ENCODE measurements at places on chromosomes 1 and 21.

GRCh38 chr1:59229138-59229537 lies 67.8 kb upstream of the FGGY start:
- DNase-seq: no peak

DNA sequence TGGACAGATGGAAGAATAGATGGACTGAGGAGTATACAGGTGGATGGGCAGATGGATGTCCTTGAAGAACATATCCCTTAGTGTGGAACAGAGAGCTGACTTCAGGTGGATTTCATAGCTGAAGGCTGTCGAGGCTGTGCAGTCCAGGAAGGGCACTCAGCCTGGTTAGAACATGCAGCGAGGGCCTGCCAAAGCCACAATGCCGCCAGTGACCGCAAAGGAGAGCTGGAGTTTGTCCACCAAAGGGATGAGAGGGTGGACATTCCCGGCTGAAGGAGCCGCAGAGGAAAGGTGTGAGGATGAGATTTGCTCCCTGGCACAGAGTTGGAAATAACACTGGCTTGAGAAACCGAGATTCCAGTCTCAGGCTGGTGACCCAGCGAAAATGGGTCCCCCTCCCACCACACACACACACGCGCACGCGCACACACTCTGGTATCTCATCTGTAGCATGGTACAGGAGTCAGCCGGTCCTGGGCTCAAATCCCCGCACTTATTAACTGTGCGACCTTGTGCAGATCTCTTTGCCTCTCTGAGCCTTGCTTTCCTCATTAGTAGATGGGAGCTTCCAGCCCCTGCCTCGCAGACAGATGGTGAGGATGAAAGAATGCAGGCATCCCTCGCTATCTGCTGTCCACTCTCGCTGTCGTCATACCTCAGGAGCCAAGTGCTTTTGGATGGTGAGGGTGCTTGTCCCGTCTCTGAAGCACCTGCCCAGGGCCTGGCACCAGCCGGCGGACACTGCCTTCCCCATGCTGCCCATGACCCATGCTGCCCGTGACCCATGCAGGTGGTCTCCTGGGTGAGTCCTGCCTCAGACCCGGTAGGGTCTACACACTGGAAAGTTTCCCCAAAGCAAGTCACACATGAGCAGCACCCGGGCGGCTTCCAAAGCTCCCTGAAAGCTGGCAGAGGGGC lies 26.8 kb upstream of the EFHD2 start:
- DNase-seq: no peak

DNA sequence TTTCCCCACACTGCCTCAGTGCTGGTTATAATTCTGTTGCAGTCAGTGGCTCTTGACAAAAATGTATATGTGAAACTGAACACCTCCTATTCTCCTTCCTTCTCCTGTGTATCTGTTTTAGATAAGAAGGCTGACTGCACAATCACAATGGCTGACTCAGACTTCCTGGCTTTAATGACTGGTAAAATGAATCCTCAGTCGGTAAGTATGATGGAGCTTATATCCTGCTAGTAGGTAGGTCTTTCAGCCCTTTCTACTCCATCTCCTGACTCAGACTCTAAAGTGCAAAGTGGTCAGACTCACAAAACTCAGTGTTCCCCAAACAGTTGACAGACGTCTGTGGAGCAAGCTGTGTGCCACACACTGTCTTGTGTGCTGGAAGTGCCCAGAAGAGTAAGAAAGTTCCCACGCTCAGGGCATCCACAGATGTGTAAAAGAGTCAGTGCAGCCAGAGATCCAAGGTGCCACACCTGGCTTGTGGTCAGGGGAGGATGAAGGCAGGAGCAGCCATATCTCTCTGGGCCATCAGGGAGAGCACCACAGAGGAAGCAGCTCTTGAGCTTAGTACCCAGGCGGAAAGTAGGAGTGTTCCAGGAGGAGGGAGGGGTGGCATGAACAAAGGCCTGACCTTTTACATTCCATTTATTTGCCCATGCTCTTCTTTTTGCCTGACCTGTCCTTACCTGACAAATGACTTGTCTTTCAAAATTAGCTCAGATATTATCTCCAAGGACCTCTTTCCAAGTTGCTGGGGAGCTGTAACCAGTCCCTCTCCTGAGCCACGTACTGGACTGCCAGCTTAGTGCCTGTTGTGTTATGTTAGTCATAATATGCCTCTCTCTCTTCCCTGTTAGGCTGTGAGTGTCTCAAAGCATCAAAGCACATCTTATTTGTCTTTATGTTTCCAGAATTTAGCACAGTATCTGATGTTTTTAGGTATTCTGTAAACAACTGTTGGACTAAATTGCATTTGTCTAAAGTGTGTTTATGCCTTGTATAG lies 14.0 kb upstream of the PODN start:
- DNase-seq: no peak

- DNase-seq: no peak
Observed at GRCh38 chr1:48967318-48967717, 190.6 kb upstream of the BEND5 start.

DNA sequence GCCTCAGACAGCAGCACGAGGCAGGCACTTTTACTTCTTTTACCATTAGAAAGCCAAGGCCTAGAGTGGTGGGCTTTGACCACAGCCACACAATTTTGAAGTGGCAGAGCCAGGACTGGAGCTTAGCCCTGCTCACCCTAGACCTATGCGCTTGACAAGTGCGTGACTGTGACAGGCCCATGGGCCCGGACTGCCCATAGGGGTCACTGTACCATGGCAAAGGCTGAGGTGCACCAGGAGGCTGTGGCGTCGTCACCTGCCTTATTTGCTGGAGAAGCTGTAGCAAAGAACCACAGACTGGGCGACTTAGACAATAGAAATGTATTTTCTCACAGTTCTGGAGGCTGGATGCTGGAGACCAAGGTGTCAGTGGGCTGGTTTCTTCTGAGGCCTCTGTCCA lies 2.6 kb upstream of the TMEM82 start:
- DNase-seq: no peak

DNA sequence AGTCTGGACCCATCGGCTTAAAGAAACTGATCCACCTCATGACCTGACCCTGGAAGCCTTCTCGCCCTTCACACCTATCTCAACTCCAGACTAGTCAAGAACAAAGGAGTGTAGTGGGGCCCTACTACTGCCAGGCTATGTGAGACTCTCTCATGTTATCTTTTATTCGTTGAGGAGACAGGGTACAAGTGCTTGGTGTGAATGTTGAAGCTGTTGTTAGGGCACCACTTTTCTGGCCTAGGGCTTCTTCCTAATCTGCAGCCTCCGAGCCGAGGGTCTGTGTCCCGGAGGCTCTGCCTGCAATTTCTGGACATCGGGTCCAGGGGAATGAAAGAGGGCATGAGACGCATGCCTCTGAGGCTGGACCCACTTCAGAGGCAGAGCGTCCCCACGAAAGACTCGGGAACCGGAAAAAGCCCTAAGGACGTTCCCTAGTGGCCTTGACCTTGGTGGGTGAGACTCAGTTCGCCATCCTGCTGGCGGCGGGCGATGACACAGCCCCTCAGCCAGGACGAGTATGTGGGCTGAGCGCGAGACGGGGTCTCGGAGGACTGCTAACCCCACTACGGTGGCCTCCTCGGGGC lies 671 bp downstream of the DNAJC11 start:
- no peak for DNase-seq

DNA sequence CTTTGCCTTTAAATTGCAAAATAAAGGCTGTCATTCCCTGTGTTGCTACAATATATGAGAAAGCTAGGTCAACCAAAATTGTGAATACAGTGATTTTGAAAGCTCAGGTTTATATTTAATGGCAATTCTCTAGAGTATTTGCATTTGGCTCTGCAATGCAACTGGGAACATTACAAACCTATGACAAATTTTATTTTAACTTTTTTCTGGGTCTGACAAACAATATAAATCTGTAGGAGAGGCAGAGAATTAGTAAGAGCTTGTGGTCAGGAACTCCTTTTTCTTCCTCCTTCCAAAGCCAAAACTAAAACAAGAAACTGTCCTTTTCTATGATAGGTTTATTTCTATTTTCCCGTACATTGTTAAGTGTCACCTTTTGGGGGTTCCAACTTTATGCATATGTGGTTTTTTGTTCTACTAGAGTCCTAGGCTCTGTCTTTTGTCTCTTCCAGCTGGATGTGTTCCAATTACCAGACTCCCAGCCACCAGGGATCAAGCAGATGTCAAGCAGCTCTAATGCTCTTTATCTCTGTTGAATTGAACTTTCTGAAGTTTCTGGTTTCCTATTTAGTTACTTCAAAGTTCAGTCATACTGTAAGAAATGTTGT lies 106.9 kb downstream of the ASH1L start:
- DNase-seq: no peak

DNA sequence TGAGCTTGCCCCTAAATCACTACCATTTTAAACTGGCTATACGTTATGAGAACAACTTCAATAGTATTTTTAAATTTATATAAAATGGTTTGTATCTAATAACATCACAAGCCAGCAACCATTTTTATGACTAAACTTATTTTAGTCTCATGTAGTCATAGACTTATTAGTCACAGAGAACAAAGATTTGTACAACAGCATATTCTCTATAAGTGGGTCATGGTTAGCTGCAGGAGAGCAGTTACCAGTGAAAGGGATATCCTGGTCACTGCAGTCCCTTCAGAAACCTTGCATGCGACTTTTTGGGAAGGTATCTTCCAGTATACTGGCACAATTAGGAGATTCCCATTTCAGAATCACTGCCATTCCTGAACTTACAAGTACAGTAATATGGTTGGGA lies 90.0 kb downstream of the HFM1 start:
- no peak for DNase-seq

GRCh38 chr1:109847251-109847650 lies 63.4 kb upstream of the CSF1 start:
- DNase-seq: no peak

DNA sequence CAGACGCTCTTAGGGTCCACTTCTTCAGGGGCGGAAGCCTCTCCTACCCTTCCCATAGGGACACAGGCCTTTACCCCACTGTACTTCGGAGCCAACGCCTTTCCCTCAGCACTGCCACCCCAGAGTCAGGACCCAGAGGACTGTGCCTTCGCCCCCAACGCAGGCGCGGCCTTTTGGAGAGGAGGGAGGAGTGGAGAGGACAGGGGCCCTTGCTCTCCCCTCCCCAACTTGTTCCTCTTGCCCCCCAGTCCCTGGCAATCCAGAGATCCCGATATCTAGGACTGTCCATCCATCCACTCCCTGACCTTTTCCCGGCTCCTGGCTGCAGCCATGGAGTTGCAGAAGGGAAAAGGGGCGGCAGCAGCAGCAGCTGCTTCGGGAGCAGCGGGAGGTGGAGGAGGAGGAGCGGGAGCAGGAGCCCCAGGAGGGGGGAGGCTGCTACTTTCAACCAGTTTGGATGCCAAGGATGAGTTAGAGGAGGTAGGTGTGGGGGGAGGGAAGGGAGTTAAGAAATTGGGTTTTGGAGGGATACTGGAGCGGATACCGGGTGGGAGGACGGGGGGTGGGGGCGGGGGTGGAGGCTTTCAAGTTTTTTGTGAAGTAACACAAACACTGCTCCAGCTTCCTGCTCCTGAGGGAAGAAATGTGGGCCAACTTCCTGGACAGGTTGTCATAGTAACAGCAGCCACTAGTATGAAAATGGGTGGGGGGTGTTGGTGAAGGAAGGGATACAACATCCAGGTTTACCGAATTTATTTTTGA lies 636 bp downstream of the INTS3 start:
- peak; percentile 31 for DNase-seq

GRCh38 chr21:38277501-38278131 lies 20.8 kb downstream of the KCNJ15 start:
- peak; percentile 18 for DNase-seq

DNA sequence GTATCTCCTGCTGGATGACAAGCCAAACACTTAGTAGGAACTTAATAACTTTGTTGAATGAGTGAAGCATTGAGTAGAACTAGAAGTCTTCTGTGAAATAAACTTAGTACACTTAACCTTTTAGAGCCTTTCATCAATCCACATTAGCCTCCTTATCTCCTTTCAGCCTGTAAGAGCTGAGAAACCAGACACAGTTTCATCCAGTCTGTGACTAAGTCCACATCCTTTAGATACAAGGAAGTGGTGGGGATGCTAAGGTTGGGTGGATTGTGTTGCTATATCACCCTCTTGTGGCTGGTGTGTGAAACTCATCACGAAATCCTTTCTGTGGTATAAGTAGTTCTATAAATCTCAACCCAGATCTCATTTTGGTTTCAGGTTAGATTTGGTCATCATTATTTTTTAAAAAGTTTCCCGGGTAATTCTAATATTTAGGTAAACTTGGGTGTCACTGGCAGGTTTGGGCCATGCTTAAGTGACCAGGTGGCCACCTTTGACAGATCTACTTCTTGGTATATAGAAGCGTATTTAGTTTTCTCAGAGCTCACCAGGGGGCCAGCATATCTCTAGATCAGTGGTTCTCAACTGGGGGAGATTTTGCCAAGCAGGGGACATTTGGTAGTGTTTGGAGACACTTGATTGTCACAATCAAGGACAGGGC lies 27.8 kb upstream of the CD84 start:
- peak; percentile 52 for DNase-seq

- DNase-seq: no peak
Observed at GRCh38 chr21:33314111-33314510, 10.7 kb upstream of the IFNAR1 start.

- no peak for DNase-seq
Observed at GRCh38 chr1:29828526-29829447, 592.5 kb downstream of the PTPRU start.

GRCh38 chr1:61152469-61153105 lies 70.2 kb downstream of the NFIA start:
- DNase-seq: no peak

- no peak for DNase-seq
Observed at GRCh38 chr1:27567146-27567526, 36.8 kb downstream of the AHDC1 start.

DNA sequence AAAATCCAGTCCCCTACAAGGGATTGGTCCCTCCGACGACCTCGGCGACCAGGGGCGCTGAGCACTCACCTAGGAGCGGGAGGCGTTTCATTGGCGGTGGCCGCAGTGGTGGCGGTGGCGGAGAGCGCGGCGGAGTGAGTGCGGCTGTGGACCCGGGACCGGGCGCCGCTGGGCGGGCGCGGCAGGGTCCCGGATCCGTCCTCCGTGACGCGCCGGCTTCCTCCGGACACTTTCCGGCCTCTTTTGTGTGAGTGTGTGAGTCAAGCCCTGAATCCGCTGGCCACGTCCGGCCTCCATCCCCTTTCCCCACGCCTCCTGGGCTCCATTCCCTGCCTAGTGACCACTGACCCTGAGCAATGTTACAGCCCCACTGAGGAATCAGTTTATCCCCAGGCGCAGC lies at the start of gene ADGRL4:
ADGRL4 (minus strand) TSS at position 167 of the 400 bp plus-strand sequence; CDS start at position 91, 76 bp downstream.
- no peak for DNase-seq

GRCh38 chr21:38905752-38906151 lies 100.0 kb downstream of the ETS2 start:
- DNase-seq: no peak

GRCh38 chr1:96746440-96747420 lies 25.1 kb downstream of the PTBP2 start:
- no peak for DNase-seq

GRCh38 chr21:46324390-46325072 lies 575 bp downstream of the PCNT start:
- DNase-seq: peak; percentile 91
